CD8-positive, alpha-beta memory T cell (primary cell): ENCODE measurements at places on chromosomes 1 and 21.
A peak's percentile ranks its signal among the peaks of the same experiment; 100 is the strongest.

- no peak overlapping the region for H3K27ac ChIP-seq
- H3K27me3 ChIP-seq, result no peaks in the 10 kb centered on the region
- no peak overlapping the region for H3K4me3 ChIP-seq
- DNase-seq, result no peak
Observed at GRCh38 chr1:81029266-81029665, 771.5 kb upstream of the ADGRL2 start.

DNA sequence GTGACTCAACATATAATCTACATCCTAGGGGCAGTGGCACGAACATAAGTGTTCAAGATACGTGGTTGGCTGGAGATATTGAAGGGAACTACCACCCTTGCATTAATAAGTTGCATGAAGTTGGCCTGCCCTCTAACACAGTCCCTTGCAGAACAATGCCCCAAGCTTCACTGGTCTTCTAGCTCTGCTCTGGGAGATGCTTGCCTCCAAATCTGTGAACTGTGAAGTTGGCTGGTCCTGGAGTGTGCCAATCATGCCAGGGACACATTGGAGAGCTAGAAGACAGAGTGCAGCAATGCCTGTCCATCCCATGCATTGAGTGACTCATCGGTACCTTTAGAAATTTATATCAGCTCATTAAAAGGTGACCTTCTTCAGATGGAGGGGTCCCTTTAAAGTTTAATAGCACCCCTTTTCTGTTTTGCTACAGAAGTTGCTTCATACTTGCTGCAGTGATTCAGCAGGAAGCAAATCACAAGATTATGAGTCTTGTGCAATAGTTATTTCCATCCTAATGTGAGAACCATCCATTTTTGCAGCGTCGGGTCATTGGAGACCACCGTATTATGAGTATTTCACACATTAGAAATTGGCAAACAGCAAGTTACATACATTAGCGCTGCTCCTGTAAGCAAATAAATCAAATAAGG lies 55.2 kb upstream of the KAZN start:
- no peak overlapping the region for H3K27ac ChIP-seq
- H3K4me1 ChIP-seq, result no peaks in the 10 kb centered on the region
- no peaks in the 10 kb centered on the region for H3K27me3 ChIP-seq
- no peak overlapping the region for H3K4me3 ChIP-seq
- no peaks in the 10 kb centered on the region for H3K36me3 ChIP-seq

- H3K4me3 ChIP-seq, result no peak overlapping the region
- peaks cover 5% of the 10 kb centered on the region for H3K27me3 ChIP-seq
- H3K27ac ChIP-seq, result no peak overlapping the region
- H3K36me3 ChIP-seq, result no peaks in the 10 kb centered on the region
- H3K4me1 ChIP-seq, result peaks cover 4% of the 10 kb centered on the region
Observed at GRCh38 chr1:181318858-181319235, 164.5 kb upstream of the CACNA1E start.

DNA sequence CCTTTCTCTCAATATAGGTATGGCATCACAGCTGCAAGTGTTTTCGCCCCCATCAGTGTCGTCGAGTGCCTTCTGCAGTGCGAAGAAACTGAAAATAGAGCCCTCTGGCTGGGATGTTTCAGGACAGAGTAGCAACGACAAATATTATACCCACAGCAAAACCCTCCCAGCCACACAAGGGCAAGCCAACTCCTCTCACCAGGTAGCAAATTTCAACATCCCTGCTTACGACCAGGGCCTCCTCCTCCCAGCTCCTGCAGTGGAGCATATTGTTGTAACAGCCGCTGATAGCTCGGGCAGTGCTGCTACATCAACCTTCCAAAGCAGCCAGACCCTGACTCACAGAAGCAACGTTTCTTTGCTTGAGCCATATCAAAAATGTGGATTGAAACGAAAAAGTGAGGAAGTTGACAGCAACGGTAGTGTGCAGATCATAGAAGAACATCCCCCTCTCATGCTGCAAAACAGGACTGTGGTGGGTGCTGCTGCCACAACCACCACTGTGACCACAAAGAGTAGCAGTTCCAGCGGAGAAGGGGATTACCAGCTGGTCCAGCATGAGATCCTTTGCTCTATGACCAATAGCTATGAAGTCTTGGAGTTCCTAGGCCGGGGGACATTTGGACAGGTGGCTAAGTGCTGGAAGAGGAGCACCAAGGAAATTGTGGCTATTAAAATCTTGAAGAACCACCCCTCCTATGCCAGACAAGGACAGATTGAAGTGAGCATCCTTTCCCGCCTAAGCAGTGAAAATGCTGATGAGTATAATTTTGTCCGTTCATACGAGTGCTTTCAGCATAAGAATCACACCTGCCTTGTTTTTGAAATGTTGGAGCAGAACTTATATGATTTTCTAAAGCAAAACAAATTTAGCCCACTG lies 11.5 kb downstream of the HIPK1 start:
- peak; percentile 70 for DNase-seq
- H3K27ac ChIP-seq, result no peak overlapping the region
- peaks cover 83% of the 10 kb centered on the region for H3K4me1 ChIP-seq

DNA sequence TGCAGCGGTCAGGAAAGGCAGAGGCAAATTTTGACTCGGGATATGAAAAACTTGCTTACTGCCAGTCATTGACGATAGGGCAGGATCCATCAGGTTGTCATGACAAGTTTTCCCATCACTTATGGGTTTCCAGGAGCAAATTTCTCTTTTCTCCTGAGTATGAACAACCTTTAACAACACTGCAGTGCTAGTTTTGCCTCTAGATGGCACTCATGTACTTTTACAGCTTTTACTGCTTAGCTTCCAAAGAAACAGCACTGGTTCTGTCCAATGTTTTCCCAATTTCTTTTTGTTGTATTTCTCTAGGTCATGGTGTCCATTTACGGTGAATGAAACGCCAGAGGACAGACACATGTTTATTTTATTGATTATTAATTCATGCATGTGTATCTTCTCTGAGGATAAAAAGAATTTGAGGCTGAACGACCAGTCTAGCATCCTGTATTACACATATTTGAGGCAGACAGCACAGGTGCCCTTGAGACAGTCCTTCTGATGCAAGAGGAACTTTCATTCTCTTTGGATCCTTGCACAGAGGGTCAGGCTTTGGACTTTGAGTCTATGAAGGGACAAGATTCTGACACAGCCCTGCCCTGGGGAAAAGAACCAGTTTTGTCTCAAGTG lies 112.3 kb upstream of the TRABD2B start:
- peak; percentile 15 for DNase-seq
- no peak overlapping the region for H3K27ac ChIP-seq
- H3K27me3 ChIP-seq, result no peaks in the 10 kb centered on the region
- no peaks in the 10 kb centered on the region for H3K4me1 ChIP-seq
